Osteoblast (primary cell): ENCODE measurements at places on chromosomes 1 and 21. TPM values are rescaled to one million over a fixed set of nuclear protein-coding genes. Genes with fewer than 3 reads are reported as not detected.

- DNase-seq = no peak
These were observed 384.5 kb downstream of the LMX1A start for GRCh38 chr1:164971921-164972415.

ANXA9 gene
- under 0.01 TPM in 2 replicates for total RNA-seq

GRCh38 chr1:186112280-186112679 is 262.8 kb downstream of the TPR start:
- DNase-seq = no peak

SFN gene
- under 0.01 and 0.29 TPM in 2 replicates for total RNA-seq

DNA sequence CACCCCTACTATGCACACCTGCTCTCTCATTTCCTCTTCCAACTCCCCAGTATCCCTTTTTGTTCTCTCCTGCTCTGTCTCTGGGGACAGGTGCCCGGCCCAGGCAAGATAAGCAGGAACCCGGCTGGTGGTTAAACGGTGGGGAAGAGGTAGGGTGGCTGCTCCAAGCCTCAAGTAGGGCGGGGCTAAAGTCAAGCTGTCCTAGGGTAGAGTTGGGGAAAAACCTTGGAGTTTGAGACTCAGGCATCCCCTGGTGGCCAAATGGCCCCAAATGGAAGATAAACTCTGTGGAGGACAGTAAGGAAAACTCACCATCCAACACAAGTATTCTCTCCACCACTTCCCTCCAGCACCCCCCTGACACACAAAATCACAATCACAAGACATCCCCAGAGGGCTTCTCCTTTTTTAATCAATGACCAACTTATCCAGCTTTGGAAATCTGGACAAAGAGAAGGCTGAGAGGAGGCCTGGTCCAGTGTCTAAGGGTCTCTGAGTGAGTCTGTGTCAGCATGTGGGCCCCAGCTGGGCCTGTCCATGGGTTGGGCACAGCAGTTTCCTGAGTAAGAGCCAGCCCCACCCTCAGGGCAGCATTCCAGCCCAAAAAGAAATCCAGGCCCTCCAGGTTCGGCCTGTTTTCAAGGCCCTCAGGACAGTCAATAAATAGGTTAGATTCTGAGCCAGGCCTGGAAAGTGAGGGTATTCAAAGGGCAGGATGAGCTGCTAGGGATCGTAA is 9.8 kb downstream of the POMGNT1 start:
- peak; percentile 72 for DNase-seq

DNA sequence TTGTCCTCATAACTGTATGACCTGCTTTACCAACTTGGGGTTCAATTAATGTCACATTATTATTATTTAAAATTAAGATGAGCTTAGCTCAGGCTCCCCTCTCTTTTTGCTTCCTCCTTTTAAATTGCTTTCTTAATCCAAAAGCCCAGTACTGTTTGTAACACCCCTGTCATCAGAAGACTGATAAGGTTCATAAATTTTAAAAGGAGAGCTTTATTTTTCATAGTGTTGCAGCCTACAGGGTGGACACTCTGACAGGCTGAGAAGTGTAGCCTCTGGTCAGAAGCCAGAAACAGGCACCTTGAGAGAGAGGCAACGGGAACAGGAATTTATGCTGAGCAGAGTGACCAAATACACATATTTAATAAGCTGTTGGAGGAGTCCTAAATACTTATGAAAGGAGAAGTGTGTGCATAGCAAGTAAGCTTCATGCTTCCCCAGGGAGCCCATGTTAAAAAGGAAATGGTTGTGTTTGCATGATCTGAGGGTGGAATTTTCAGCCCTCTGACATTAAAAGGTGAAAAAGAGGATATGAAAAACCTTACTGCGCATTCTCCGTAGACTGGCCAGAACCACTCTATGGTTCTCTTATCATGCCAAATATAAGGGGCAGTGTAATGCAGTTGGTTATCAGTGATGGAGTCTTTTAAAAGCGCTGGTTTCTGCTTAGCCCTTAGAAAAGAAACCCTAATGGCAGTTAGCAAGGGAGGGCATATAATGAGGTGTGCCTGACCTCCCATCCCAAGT is 30.5 kb upstream of the FGGY start:
- no peak for DNase-seq

GRCh38 chr1:246324711-246325110 is 182.4 kb downstream of the SMYD3 start:
- no peak for DNase-seq

DNA sequence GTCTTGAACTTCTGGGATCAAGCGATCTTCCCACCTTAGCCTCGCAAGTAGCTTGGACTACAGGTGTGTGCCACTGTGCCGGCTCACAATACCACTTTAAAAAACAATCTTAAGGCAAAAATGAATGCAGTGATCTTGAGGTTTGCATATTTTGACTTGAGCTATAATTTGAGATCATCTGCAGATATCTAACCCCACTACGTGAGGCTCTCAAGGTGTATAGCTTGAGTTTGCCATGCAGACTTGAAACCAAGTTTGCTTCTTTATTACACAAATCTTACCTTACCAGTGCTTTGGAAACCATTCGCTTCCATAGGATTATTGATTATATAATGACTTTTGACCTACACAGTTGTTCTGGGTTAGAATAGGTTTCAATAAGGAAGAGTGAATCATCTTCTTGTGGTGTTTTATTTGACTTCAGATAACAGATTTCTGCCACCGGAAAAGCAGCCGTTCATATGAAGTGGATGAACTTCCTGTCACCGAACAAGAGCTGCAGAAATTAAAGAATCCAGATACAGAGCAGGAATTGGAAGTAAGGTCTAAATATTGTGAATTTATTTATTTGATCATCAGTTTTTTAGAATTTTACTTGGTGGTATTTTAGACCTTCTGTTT is 155.1 kb downstream of the VPS13D start:
- no peak for DNase-seq

DNA sequence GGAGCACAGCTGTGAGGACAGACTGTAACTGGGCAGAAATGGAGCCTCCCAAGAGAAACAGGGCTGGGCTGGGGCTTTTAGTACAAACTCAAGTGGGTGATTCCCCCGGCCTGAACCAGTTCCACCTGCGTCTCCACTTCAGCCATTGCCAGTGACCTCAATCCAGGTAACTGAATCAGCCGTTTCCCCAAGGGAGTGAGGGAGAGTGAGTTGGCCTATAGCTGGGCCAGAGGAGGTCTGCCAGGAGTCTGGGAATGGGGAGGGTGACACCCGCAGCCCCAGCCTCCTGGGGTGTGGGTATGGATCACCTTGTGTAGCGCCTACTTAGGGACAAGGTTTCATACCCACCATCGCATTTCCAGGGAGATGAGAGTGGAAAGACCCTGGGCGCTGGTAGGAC is 8.5 kb downstream of the SLC26A9 start:
- no peak for DNase-seq

DNA sequence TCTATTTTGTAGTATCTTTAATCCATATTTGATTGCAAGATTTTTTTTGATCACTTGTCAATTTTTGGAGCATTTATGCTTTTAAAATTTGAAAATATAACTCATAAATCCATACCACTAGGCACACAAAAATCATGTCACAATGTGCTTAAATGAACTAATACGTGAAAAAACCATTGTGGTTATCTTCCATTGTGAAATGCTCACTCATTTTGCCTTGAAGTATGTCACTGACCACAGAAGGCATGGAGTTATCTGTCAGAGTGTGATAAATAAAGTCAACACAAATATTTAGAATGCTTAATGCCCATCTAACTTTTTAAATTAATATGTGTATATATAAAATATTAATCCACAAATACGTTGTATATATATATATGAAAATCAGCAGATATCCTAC is 347.2 kb downstream of the PTPRC start:
- DNase-seq = no peak

ALDH4A1 gene
- 28.6 and 31.8 TPM in 2 replicates for total RNA-seq

DNA sequence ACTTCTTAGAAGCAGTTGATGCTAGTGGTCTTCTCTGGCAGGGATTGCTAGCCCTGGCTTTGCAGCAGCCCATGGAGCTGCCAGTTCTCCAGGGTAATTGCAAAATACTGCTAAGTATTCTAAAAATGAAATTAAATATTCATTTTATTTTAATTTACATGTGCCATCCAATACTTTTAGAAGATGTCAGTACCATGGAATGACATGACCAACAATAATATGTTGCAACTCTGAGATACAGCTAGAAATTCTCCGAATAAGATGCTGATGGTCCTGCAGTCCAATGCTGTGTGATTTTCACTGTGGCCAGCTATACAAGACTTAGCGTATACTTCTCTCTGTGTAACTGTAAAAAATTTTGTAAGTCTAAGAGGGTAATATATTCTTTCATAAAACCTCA is 20.0 kb upstream of the WARS2 start:
- DNase-seq = no peak

GRCh38 chr1:231233735-231234417 is 7.1 kb upstream of the GNPAT start:
- no peak for DNase-seq

DNA sequence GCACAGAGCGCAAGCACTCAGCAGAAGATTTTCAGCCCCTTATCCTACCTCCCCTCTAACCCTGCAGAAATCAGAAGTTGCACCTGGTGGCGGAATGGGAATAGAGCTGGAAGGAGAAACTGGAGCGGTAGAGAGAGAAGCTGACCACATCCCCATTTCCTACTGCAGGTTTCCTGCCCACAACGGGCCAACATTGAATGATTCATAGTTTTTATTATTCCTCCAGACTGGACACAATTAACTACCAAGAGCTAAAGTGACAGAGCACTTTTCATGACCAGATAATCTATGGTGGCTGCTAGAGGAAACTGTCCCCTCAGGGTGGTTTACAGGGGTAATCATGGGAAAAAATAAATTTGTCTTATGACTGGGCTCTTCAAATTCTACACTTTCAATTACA is 21.3 kb upstream of the LRRC8D start:
- DNase-seq = peak; percentile 44

DNA sequence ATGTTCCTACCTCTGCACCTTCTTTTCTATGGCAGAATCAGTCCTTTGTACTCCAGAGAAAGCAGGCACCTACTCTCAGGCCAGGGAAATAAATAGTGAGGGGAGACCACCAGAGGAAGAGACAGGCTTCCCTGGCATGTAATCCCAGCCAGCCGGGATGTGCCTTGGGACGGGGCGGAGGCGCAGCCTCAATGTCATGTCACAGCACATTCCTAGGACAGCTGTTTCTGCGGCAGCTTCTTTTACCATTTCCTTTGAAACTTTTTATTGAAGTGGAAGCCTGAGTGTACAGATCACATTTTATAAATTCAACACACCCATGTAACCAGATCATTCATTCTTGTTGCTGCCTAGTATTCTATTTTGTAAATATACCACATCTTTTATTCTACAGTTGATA is 67.9 kb upstream of the ZNF326 start:
- no peak for DNase-seq

- peak; percentile 73 for DNase-seq
These were observed 33.2 kb upstream of the CDC42BPA start for GRCh38 chr1:227351443-227351842.
